ENCODE measurements at places on chromosomes 7 and 10. TPM values are rescaled to one million over a fixed set of nuclear protein-coding genes. Genes with fewer than 3 reads are reported as not detected.

DNA sequence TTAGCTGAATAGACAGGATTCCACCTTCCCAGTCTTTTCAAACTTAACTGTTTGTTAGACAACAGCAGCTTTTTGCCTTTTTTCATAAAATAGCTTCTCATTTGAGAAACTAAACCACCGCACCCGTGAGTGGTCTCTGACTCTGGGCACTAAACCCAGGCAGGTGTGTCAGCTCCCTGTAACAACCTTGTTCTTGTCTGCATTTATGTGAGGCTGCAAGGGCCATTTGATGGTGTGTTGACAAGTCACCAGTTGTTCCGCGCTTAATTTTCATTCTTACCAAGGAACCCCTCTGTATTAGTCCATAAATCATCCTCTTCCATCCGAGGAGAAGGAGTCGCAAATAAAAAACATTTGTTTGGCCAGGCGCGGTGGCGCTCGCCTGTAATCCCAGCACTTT is 1.5 kb downstream of the STOX1 start:
- DNase-seq = no peak

DNA sequence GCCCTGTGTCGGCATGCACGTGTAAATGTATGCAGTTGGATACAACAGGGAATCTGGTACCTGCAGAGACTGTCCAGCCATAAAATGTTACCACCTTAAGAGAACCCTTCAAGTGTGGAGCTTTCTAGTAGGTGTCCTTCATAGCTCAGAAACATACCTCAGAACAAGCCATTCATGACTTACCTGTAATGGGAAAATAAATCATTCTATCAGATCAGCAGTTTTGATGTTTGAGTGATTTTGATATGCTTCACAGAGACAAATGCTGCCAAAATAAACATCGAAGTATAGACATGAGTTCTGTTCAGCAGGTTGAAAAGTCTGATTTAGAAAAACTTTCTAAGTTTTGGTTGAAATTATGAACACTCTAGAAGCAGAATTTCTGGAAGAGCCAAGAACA is 33.5 kb upstream of the UMAD1 start:
- no peak for DNase-seq

DNA sequence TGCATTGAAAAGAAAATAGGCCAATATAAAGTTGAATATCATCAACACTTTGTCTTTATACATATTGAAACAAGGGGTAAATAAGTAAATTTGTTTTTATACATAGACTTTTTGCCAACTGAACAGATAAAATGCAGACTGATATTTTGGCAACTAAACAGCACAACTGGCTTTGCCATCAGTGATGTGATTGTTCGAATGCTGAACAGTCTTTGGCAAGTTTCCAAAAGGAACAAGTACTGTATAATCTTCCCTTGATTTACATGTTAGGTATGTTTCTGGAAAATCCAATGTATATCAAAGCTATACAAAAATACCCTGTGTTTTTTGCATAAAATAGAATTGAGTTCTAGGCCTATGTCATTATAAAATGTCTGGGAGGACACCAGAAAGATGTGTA is 18.2 kb upstream of the ANKRD1 start:
- DNase-seq = no peak

DNA sequence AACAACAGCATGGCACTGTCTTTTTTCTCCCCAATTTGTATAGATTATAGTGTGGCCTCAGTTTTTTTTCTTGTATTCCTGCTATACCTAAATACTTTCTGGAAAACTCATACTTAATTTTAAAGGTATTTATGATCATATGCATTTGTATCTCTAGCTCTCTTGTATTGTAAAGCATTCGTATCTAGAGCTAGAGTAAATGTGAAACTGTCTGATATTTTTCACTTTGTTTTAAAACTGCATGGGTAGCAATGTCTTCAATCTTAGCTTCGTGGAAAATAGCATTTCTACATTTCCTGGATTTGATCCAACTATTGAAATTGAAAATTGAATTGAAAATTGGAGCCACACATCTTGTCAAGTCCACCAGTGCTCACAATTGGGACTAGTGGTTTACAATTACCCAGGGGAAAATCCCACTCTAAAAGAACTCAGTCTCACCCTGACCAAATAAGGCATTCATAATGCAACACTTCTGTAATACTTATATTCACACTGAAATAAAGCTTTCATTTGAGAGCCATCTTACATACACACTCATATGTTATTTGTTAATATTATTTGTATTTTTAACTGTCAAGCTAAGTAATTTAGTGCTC is 51.3 kb upstream of the KLF6 start:
- no peak for DNase-seq

Gene GNG11
- 4.9 TPM for total RNA-seq

DNA sequence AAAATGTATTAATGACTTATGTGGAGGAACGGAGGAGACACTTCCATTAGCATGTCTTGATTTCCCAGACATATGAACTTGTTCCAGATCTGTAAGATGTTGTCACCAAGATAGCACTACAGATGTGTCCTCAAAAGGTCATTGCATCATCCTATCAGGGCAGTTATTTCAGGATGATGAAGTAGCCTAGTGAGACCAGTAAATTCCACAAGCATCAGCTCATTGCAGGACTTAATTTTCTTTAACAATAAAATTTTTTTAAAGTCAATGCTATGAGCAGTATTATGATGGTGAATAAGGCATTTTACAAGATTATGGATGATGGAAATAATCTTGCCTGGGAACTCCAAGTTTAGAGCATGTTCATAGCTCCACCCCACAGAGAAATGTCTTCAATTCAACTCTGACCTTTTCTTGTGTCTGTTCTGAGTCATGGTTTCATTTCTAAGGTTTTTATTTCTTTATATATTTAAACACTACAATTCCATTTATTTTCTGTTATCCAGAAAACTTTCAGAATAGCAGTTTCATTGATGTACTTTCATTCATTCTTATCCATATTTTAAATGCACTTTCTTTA is 1203.3 kb upstream of the CELF2 start:
- no peak for DNase-seq

Gene CRYGN
- total RNA-seq = under 0.01 TPM

DNA sequence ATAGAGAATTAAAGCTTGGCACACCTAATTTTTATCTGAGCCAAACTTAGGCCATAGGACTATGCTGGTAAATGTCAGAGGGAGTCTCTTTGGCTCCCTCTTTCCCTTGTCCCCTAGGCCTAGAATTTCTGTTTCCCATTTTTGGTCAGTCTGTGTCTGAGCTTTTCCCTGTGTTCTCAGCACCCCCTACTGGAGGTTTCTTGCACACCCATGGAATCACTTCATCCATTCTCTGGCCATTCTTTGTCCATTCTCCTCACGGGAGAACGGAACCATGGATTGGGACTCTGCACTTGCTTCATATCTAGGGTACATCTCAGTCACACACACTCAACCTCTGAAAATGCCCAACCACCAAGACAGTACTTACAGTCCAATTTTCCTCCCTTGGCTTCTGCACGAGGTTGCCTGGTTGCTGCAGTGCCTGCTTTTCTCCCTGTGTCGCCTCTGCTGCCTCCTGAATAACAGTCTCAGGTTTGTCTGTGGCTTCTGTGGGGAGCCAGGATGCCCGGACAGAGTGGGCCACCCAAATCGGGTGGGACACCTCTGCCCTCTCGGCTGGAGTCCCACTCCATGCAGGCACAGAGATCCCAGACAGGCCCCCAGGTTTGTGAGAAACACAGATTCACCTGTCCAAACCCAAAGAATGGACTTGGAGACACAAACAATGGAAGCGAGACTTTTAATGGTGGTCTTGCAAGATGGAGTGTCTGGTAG is 35.1 kb upstream of the DNAH11 start:
- DNase-seq = no peak

Gene CYP26A1
- total RNA-seq = 16.7 TPM

DNA sequence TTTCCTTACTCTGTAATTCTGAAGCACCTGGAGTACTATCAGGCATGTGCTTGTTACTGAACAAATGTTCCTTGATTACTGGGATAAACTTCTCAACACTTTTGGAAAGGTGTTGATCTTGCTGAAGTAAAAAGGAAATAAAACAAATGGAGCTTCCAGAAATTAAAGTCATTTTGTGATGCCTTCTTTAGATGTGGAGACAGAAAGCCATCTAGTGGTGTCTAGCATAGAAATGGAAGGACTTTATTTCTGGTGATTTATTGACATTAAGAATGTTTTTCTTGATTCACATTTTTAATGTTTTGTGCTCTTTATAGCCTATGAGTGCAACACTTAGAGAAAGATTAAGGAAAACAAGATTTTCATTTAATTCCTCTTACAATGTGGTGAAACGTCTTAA is 1.4 kb downstream of the SFR1 start:
- no peak for DNase-seq

GRCh38 chr10:105769248-105770184 is 1128.4 kb downstream of the SORCS3 start:
- DNase-seq = no peak

- DNase-seq = no peak
Observed at GRCh38 chr7:27424231-27424630, 181.6 kb downstream of the EVX1 start.

DNA sequence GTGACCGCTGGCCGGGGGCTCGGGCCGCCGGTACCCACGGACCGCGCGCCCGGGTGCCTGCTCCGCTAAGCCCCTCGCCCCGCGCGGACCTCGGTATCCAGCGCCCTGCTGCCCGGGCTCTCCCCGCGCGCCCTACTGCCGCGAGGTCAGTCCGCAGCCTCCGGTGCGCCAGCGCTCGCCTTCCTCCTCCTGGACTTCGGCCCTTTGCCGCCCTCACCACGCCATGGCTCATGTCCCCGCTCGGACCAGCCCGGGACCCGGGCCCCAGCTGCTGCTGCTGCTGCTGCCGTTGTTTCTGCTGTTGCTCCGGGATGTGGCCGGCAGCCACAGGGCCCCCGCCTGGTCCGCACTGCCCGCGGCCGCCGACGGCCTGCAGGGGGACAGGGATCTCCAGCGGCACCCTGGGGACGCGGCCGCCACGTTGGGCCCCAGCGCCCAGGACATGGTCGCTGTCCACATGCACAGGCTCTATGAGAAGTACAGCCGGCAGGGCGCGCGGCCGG is 483 bp downstream of the GDF10 start:
- DNase-seq = no peak

DNA sequence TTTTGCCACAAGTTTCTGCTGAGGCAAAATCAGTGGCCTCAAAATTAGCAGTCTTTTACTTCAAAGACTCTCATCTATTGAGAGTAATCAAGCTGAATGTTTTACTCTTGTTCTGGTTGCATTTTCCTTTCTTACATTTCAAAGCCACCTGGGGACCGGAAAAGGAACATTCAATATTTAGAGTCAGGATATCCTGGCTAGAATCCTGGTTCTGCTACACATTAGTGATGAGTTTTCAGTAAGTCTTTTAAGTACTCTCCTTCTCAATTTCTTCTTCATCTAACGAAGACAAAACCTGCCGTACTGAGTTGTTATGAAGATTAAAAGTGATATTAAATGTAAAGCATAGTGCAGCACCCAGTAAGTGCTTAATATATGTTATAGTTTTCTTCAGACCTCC is 52.5 kb downstream of the LAMB4 start:
- DNase-seq = no peak

DNA sequence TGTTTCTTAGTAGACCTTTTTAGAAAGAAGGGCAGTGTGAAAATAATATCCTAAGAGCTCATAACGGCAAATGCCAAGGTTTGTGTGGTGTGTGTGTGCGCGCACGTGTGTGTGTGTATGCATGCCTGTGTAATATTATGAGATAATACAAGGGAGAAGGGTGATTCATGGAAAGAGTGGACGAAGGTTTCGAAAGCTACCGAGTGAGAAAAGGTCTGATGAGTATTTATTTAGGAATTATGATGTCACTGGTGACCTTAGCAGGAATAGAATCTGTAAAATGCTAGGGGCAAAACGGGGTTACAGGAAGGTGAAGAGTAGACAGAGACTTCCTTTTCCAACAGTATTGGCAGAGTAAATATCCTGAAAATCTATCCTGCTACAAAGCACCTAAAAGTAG is 107.3 kb downstream of the AHR start:
- DNase-seq = no peak

Gene FAM107B
- total RNA-seq = 77.9 TPM

Gene TMEM176A
- total RNA-seq = 1.2 TPM

Gene LMOD2
- total RNA-seq = not detected
